ENCODE measurements at places on chromosomes 6 and 20. TPM values are rescaled to one million over a fixed set of nuclear protein-coding genes. Genes with fewer than 3 reads are reported as not detected.

DNA sequence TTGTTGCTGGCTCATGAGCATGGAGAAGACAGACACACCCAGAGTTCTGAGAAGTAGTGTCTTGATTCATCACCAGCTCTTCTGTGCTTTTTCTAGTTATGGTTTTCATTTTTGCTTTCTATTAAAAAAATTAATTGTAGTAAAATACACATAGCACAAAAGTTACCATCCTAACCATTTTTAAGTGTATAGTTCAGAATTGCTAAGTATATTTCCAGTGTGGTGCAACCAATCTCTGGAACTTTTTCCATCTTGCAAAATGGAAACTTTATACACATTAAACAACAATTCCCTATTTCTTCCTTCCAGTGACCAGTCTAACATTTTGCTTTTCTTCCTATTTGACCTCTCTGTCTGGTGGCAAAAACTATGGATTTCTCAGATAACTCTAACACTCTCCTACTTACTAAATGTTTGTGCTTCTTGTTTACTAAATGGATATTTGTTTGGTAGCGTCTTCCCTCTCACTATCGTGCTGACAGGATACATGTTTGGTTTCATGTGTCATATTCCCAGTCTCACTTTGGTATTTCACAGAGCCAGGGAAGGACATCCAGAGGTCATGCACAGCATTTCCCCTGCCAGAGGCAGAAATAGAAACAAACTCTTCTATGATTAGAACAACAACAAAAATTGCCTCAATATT is 40.6 kb downstream of the TXLNB start:
- H3K4me1 ChIP-seq = peaks cover 4% of the 10 kb centered on the region
- H3K4me3 ChIP-seq = no peak overlapping the region
- H3K27ac ChIP-seq = no peak overlapping the region
- no peaks in the 10 kb centered on the region for H3K27me3 ChIP-seq
- H3K36me3 ChIP-seq = no peaks in the 10 kb centered on the region

GRCh38 chr6:18088419-18089296 is 33.8 kb downstream of the NHLRC1 start:
- H3K27ac ChIP-seq = no peak overlapping the region
- H3K36me3 ChIP-seq = no peaks in the 10 kb centered on the region
- no peak for DNase-seq

- H3K27ac ChIP-seq = no peak overlapping the region
- H3K27me3 ChIP-seq = no peaks in the 10 kb centered on the region
- DNase-seq = no peak
Observed at GRCh38 chr6:136014454-136015437, 163.2 kb downstream of the PDE7B start.

DNA sequence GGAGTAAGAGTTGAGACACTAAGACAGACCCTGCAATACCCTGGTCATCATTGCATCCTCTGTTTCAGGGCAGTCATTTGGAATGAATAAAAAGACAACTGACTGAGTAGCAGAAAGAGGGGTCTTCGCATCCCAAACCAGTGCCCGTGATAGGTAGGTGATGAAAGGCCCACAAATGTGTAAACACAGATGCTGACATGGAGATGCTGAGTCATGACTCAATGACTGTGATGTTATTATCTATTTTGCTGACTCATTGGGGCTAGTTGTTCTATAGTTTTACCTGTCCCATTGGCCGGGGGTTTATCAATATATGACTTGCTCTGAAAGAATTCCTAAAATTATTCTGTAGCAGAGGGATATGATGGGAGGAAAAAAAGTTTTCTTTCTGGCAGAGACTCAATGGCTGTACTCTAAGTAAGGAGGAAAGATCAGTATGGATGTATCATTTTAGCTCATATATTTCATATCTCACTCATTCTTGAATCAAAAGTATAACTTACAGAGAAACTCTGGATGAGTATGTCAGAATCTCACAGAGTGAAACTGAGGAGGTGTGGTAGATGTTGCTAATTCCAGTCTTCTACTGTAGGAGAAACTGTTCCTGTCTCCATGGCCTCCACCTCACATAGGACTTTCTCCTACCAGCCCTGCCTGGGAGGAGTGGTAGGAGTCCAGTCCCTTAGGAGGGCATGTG is 119.9 kb upstream of the PREP start:
- DNase-seq = no peak
- H3K4me1 ChIP-seq = no peaks in the 10 kb centered on the region
- no peak overlapping the region for H3K4me3 ChIP-seq
- no peaks in the 10 kb centered on the region for H3K27me3 ChIP-seq
- H3K36me3 ChIP-seq = no peaks in the 10 kb centered on the region
- H3K27ac ChIP-seq = no peak overlapping the region

DNA sequence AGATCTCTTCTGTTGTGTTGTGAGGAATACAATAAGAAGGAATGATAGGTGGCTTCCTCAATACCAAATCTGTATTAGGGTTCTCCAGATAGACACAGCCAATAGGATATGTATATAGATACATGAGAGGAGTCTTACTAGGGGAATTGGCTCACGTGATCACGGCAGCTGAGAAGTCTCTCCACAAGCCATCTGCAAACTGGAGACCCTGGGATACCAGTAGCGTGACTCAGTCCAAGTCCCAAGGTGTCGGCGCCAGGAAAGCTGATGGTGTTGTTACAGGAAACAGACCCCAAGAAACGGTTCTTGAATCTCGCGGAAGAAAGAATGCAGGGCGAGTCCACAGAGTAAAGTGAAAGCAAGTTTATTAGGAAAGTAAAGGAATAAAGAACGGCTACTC is 61.4 kb downstream of the SYTL3 start:
- no peak overlapping the region for H3K27ac ChIP-seq
- no peak overlapping the region for H3K4me3 ChIP-seq
- H3K36me3 ChIP-seq = no peaks in the 10 kb centered on the region
- no peaks in the 10 kb centered on the region for H3K27me3 ChIP-seq

- no peaks in the 10 kb centered on the region for H3K27me3 ChIP-seq
- peak overlapping the region; percentile 7 for H3K27ac ChIP-seq
- peaks cover 12% of the 10 kb centered on the region for H3K4me1 ChIP-seq
Observed at GRCh38 chr6:26389349-26389894, 6.5 kb downstream of the BTN2A2 start.

GRCh38 chr6:93644611-93645010 is 225.3 kb upstream of the EPHA7 start:
- peaks cover 3% of the 10 kb centered on the region for H3K36me3 ChIP-seq
- H3K27me3 ChIP-seq = no peaks in the 10 kb centered on the region
- no peak overlapping the region for H3K4me3 ChIP-seq

DNA sequence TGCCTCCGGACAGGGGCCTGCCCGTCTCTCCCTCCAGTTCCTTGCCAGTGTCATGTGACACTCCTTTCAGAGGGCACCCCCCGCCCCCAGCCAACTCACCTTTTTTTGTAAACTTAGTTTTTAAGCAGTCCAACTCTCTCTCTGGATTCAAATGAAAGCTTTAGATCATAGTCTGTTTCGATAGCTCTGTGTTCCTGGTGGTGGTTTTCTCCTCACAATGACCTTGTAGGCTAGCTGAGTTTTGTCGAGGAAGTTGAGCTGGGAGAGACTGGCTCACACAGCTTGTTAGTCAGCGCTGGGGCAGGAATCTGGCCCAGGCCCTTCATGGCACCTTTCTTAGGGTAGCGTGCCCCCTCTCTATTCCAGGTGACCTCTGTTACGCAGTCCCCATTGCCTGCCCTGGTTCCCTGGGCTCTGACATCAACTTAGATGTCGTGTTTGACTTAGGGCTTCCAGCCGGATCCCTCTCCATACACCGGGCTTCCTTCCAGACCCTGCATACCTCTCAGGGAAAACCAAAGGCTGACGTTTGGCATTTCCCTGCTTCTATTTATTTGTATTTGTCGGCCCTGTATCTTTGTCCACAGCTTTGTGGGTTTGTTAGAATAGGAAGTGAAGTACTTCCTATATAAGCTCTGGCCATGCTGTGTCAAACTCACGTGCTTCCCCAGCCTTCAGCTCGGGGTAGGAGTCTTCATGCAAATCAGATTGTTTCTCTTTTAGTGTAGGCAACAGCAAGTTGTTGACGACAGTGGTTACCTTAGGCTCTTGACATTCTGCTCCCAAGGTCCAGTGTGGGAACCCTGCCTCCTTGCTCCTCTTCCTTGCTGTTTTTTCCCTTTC is 12.7 kb downstream of the IGF2R start:
- peaks cover 72% of the 10 kb centered on the region for H3K4me1 ChIP-seq
- no peaks in the 10 kb centered on the region for H3K36me3 ChIP-seq
- H3K4me3 ChIP-seq = no peak overlapping the region
- no peak for DNase-seq

DNA sequence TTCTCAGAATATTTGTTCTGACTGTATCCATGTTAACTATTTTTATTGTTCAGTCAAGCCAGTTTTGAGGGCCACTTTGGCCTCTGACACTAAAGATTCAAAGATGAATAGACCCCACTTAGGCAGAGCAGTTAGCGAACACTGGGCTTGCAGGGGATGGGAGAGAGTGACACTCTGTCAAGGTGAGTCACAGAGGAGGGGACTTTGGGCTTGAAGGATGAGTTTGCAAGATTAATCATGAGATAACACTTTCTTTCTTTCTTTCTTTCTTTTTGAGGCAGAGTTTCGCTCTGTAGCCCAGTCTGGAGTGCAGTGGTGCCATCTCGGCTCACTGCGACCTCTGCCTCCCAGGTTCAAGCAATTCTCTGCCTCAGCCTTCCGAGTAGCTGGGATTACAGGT is 46.4 kb downstream of the SPATA2 start:
- H3K27ac ChIP-seq = no peak overlapping the region
- no peak overlapping the region for H3K4me3 ChIP-seq
- H3K36me3 ChIP-seq = no peaks in the 10 kb centered on the region

GRCh38 chr6:90537723-90538258 is 49.1 kb downstream of the MAP3K7 start:
- H3K4me1 ChIP-seq = peaks cover 48% of the 10 kb centered on the region
- peak overlapping the region; percentile 47 for H3K27ac ChIP-seq
- DNase-seq = no peak
- no peaks in the 10 kb centered on the region for H3K27me3 ChIP-seq
- H3K4me3 ChIP-seq = no peak overlapping the region

GRCh38 chr20:44916586-44916985 is 6.7 kb downstream of the PABPC1L start:
- no peak overlapping the region for H3K4me3 ChIP-seq
- H3K4me1 ChIP-seq = peaks cover 2% of the 10 kb centered on the region
- peaks cover 7% of the 10 kb centered on the region for H3K36me3 ChIP-seq
- H3K27me3 ChIP-seq = no peaks in the 10 kb centered on the region
- H3K27ac ChIP-seq = no peak overlapping the region

DNA sequence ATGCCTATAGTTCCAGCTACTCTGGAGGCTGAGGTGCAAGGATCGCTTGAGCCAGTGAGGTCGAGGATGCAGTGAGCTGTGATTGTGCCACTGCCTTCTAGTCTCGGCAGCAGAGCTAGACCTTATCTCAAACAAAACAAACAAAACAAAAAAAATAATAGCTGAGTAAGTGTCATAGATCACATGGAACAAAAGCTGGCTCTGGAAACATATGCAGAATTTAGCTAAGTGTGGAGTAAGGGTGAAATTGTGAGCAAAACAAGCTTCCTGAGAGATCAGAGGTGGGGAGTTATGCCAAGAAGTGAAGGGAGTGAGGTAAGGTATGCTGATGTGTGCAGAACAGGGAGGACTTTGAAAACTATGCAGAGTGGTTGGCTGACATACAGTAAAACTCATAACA is 18.7 kb downstream of the SGK1 start:
- no peaks in the 10 kb centered on the region for H3K4me1 ChIP-seq
- H3K27ac ChIP-seq = no peak overlapping the region
- H3K4me3 ChIP-seq = no peak overlapping the region
- DNase-seq = no peak
- no peaks in the 10 kb centered on the region for H3K27me3 ChIP-seq
- no peaks in the 10 kb centered on the region for H3K36me3 ChIP-seq

The GSTA1 gene
- total RNA-seq = not detected

DNA sequence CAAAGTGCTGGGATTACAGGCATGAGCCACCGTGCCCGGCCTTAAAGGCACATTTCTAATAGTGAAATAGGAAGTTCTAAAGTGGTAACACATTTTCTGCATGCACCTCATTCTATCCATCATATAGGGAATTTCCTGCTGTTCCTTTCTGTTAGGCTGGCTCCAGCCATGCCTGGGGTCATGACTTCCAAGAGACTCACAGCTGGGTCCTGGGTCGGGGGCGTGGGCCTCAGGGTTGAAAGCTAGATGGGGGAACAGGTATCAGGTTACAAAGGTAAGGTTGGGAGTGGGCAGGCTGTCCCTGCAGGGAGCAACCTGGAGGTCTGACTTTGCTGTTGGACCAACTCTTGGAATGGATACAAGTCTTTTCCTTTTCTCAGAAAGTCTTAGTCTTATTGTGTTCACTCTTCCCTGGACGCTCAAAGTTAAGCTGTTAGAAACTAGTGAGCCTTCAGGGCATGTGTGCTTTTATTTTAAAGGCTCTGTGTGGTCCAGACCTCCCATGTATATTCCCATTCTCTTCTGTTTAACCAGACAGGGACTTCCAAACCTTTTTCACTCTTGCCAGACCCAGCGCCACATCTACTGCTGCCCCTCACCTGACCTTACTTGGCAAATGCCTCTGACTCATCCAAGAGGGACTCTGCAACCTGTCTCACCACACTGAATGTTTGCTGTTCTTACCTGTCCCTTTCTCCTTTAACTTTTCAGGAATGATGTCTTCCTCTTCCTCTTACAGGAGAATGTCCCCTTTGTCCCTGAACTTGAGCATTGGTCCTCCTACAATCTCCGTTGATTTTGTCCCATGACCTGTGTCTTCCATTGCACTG is 64.4 kb downstream of the TMEM170B start:
- H3K27ac ChIP-seq = no peak overlapping the region
- no peaks in the 10 kb centered on the region for H3K36me3 ChIP-seq
- no peaks in the 10 kb centered on the region for H3K27me3 ChIP-seq
- peaks cover 31% of the 10 kb centered on the region for H3K4me1 ChIP-seq

DNA sequence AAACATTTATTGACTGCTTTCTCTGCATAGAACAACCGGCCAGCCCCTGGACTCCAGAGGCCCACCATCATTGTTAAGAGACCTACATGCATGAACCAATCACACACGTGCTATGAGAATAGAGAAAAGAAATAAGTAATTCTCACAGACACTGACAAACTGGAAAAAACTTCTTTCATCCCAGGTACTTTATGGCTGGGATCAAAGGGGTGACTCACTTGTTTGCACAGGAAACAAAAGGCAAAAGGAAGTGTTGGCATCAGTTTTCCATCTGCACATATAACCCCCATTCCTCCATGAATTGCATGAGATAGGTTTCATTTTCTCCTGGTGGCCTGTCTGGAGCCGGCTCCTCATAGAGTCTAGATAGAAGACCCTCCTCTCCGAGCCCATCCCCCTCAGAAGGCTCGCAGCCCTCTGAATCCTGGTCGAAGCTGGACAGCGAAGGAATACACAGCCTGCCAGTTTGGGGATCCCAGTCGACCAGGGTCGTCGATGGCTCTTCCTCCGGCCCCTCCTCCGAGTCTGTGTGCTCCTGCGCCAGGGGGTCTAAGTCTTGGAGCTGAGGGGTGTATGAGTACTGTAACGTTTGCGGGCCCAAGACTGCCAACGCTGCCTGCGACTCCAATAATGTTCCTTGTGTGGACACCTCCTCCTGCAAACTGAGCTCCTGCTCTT is 43.3 kb downstream of the IL20RA start:
- no peak overlapping the region for H3K4me3 ChIP-seq
- H3K36me3 ChIP-seq = no peaks in the 10 kb centered on the region
- H3K27ac ChIP-seq = no peak overlapping the region
- no peak for DNase-seq
- H3K27me3 ChIP-seq = peaks cover 18% of the 10 kb centered on the region

- peaks cover 12% of the 10 kb centered on the region for H3K36me3 ChIP-seq
- no peaks in the 10 kb centered on the region for H3K27me3 ChIP-seq
- no peak for DNase-seq
- H3K4me3 ChIP-seq = no peak overlapping the region
Observed at GRCh38 chr6:100627911-100628758, 163.4 kb upstream of the SIM1 start.

The SLC32A1 gene
- 0.09 TPM for total RNA-seq

- peaks cover 12% of the 10 kb centered on the region for H3K36me3 ChIP-seq
- H3K4me3 ChIP-seq = no peak overlapping the region
- H3K27me3 ChIP-seq = no peaks in the 10 kb centered on the region
- DNase-seq = peak; percentile 34
Observed at GRCh38 chr6:169420912-169421543, 167.4 kb upstream of the THBS2 start.
